ENCODE measurements at places on chromosomes 5 and 9.
A peak's percentile ranks its signal among the peaks of the same experiment; 100 is the strongest.

GRCh38 chr9:91515074-91515687 lies 91.5 kb upstream of the NFIL3 start:
- peak; percentile 96 for DNase-seq

DNA sequence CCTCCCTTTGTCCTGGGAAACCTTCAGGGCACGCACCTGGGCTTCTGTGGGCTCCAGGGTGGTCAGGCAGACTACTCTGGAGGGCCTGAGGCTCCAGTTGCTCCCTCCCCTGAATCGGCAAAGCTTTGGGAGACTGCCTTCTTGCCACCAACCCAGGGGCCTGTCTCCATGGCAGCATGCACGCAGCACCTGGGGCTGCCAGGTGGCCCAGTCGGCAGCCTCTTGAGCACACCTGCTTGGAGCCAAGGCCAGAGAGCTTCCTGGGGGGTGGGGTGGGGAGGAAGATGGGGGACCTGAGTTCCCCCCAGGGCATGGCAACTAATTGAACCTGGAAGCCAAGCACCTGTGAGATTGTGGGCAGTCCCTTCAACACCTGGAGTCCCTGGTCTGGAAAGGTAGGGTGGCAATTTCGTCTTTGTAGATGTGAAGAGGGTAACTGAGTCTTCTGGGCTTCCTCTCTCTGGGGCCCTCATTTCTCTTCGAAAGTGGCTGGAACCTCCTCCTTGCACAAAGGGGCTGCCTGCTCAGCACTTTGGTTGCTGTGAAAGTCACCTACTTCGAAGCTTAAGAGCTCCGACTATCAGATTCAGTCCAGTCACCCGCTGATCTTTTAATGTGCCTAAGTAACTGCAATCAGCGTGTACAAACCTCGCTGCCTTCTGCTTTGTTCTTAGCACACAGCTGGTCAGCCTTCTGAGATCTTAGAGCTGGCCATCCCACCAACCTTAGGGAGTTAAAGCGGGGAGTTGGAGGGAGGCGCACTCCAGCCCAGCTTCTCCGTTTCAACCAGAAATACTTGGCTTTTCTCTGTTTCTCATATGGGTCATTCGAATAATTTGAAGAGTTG lies 4.0 kb downstream of the RNF183 start:
- DNase-seq: no peak

DNA sequence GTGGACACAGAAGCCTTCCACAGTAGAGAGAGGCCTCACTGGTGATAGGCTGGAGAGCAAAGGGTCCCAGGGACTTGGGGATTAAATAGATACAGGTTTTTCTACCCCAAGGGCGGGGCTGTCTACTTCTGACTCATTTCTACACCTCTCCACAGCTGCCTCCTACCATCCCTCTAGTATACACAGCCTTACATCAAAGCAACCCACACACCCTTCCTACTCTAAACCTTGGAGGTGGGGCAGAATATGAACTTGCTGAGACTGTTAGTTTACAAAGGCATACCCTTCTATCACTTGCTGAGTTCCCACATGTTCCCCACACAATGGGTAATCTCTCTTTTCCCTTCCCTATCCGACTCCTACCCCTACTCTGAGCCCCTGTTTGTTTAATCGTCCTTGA lies 19.9 kb upstream of the PCA3 start:
- DNase-seq: no peak

- DNase-seq: peak; percentile 40
Observed at GRCh38 chr5:105782501-105782900, 1888.2 kb downstream of the EFNA5 start.

- no peak for DNase-seq
Observed at GRCh38 chr9:76619197-76619596, 145.0 kb upstream of the PCA3 start.
